ENCODE measurements at places on chromosomes 1 and 21. TPM values are rescaled to one million over a fixed set of nuclear protein-coding genes. Genes with fewer than 3 reads are reported as not detected.

MAP3K7CL gene
- polyA plus RNA-seq: 4.4 TPM

SPATA46 gene
- polyA plus RNA-seq: not detected

BCL2L15 gene
- polyA plus RNA-seq: 0.25 TPM

PPM1J gene
- 1.5 TPM for polyA plus RNA-seq

SOAT1 gene
- polyA plus RNA-seq: 9.2 TPM

ZNF697 gene
- 2.8 TPM for polyA plus RNA-seq

DMRTA2 gene
- polyA plus RNA-seq: not detected

CRYZ gene
- polyA plus RNA-seq: 27.3 TPM

OR2L5 gene
- polyA plus RNA-seq: not detected

ESRRG gene
- polyA plus RNA-seq: 0.90 TPM

HMCN1 gene
- 2.5 TPM for polyA plus RNA-seq

SPRR1B gene
- not detected for polyA plus RNA-seq

INKA2 gene
- polyA plus RNA-seq: 5.4 TPM

PLD5 gene
- polyA plus RNA-seq: 0.16 TPM

TNFRSF4 gene
- polyA plus RNA-seq: 2.2 TPM

GJA8 gene
- polyA plus RNA-seq: not detected

UQCRHL gene
- polyA plus RNA-seq: 3.5 TPM

OR10J1 gene
- polyA plus RNA-seq: not detected
